ENCODE measurements at places on chromosomes 12 and 14.

DNA sequence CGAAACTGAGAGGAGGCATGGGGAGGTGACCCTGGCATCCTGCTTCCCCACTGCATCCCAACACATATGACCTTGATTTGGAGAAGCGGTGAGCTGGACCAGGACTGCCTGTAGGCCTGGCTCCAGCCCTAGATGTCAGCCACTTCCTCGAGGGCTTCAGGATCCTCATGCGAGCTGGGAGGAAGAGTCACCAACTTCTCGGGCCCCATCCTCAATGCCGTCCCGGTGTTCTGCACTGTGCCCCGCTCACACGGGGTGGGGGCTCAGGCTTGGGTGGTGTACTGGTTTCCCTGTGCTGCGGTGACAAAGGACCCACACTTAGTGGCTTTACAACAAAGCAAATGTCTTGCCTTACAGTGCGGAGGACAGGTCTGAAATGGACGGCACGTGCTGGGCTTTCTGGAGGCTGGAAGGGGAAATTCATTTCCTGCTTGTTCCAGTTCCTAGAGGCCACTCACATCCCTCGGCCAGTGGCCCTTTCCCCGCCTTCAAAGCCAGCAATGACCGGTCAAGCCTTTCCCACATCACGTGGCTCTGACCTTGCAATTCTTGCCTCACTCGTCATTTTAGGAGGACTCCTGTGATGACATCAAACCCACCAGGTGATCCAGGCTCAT is 298.1 kb upstream of the RTL1 start:
- no peak for DNase-seq

GRCh38 chr12:8844665-8845064 is 22.2 kb downstream of the A2ML1 start:
- no peak for DNase-seq

DNA sequence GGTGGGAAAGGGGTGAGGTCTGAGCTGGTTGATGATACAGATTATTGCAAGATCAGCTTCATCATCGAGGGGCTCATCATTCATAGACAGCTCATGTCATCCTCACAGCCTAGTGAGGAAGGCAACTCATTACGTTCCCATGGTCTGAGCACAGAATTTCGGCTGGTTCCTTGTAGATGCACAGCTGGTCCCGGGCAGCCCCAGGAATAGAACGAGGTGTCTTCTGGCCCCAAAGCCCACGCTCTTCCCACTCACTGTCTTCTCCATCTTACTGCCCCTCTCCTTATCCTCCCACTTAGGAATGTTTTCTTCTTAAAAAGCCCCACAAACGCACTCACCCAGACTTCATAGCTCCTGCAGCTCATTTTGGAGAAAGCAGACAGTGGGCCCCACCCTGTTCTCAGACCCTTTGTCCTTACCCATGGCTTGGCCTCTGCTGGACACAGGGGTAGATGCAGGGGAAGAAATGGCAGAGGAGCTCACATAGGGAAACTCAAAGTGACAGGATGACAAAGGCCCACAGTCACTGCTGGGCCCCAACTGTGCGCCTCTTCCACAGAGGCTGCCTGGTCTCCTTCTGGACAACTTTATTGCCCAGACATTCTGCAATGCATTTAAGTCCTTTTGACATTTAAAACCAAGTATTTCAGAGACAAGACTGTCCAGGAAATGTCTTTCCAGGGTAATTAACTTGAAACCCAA is 162.2 kb downstream of the ADGRD1 start:
- no peak for DNase-seq

- no peak for DNase-seq
Observed at GRCh38 chr12:82213761-82214160, 144.4 kb downstream of the CCDC59 start.

- no peak for DNase-seq
Observed at GRCh38 chr12:56999456-56999855, 6.9 kb downstream of the ZBTB39 start.

DNA sequence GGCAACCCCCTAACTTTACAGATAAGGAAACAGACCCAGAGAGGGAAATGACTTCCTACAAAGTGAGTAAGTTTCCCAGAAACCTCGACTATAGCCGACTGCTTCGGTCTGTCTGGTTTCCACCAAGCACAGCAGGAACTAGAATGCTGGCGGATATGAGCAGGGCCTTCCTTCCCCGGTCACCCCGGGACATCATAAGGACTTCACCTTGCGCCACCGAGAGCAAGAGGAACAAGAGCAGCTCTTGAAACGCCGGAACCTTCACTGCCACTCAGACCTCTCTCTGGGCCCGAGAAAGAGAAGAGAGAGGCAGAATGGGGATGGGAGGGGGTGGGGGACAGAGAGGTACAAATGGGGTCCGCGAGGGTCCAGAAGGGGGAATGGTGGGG is 29.4 kb upstream of the GPR68 start:
- DNase-seq = no peak

GRCh38 chr14:99481745-99482099 is 513 bp downstream of the CCNK start:
- no peak for DNase-seq

DNA sequence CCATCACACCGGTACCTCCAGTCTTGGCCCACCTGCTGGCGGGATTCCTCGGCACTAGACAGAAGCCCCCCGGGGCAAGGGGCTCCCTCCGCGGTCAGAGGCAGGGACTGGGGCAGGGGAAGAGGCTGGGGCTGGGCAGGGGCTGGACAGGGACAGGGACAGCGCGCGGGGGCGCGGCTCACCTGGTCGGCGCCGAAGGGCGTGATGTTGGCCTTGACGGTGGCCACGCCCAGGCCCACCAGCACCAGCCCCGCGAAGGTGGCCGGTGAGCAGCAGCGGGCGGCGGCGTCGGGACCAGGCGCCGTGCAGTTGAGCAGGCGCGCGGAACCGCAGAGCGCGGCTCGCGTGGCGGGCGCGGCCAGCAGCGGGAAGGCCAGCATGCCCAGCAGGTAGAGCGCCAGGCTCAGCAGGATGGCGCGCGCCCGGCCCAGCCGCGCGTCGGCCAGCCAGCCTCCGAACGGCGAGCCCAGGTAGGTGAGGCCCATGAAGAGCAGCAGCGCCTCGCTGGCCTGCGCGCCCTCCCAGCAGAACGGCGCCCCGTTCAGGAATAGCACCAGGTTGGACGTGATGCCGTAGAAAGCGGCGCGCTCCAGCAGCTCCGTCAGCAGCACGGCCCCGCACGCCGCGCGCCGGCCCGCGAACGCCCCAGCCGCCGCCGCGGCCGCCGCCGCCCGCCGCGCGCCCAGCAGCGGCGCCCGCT is 392 bp downstream of the SLC15A4 start:
- DNase-seq = no peak

GRCh38 chr14:103728141-103728540 is 12.5 kb downstream of the ZFYVE21 start:
- no peak for DNase-seq

DNA sequence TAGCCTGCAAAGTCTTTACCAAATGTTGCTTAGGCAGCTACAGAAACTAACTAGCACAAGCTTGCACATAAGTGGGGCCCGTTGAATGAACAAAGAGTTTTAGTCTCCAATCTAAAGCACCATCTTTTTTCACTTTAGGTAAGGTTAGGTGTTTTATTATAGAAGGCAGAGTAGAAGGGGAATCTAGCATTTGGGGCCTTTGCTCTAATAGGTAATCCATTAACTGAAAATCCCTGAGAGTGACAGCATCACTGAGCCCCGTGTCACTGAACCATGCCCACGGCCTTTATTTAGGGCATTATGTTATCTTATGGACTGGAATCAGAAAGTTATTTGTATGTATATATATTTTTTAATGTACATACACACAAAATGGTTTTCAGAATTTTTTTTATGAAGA is 25.1 kb downstream of the CPNE8 start:
- no peak for DNase-seq

- no peak for DNase-seq
Observed at GRCh38 chr12:81963636-81964035, 204.5 kb upstream of the PPFIA2 start.

DNA sequence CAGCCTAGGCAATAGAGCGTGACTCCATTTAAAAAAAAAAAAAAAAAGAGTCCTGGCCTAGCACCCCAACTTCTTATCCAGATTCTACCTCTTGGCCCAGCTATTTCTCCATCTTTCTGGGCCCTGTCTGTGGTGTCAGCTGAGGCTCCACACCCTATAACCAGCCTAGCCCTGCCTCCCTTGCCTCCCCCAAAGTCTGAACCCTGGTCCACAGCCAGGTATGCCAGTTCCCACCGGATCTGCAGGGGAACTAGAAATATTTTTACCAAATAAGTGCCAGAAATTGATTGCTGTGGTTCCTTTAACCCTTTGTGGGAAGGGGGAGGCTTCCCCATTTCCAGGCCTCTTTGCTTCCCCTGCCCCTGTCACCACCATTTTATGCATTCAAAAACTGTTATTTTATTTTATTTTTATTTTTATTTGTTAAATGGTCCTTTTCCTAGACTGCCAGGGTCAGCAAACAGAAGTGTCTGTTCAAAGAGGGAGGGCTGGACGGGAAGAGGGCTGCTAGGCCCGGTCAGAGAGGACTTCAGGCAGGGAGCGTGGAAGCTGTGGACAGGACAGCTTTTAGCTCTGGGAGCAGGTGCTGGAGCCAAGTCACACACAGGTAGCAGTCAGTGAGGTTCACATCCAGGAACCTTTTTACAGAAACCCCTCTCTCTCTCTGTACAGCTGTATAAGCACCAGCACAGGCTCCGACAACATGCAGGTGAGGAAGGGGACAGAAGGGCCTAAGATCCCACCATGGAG is 23.2 kb downstream of the TTC9 start:
- DNase-seq = no peak

DNA sequence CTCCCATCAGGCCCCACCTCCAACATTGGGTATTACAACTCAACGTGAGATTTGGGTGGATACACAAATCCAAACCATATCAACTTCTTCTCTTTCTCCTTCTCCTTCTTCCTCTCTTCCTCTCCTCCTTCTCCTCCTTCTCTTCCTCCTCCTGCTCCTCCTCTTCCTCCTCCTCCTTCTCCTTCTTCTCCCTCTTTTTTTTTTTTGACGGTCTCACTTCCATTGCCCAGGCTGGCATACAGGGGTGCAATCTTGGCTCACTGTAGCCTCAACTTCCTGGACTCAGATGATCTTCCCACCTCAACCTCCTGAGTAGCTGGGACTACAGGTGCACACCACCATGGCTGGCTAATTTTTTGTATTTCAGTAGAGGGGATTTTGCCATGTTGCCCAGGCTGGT is 11.4 kb upstream of the NUBPL start:
- no peak for DNase-seq

- no peak for DNase-seq
Observed at GRCh38 chr12:15001733-15002382, 29.0 kb downstream of the PDE6H start.

- no peak for DNase-seq
Observed at GRCh38 chr14:65431951-65432350, 19.4 kb downstream of the FUT8 start.
